CD4-positive, alpha-beta T cell treated with Interleukin-6 for 4 hours (primary cell): ENCODE measurements at places on chromosomes 2 and 18.

DNA sequence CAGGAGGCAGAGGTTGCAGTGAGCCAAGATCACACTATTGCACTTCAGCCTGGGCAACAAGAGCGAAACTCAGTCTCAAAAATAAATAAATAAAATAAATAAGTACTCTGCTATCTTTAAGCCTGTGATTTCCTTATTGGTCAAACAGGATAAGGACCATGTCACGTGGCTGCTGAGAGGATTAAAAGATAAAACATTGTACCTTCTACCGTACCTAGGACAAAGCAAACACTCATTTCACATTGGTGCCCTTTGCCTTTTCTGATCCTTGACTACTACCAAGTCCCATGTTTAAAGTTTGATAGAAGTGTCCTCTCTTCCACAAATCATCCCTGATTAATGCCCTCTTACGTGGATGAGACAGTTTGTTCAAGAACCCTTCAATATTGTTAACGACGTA is 120.2 kb upstream of the TFCP2L1 start:
- DNase-seq = no peak

DNA sequence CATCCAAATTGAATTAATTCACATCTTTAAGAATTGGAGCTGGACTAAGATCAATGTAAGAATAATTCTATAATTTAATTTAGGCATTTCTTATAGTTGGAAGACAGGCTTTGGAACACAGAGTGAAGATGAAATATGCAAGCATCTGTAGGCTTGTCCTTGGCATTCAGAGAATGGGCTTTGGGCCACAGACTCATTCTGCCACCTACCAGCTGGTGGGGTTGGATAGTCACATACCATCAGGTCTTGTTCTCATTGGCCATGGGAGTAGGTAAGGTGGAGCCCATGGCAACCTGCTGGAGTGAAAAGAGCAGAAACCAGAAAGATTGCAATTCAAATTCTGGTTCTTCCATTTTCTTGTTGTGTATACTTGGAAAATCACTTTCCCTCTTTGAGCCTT is 300.3 kb downstream of the CYRIA start:
- no peak for DNase-seq

GRCh38 chr2:25977768-25978167 is 4.5 kb downstream of the KIF3C start:
- DNase-seq = no peak

- peak; percentile 59 for DNase-seq
Measured at GRCh38 chr2:60581433-60582282, 28.2 kb upstream of the BCL11A start.

GRCh38 chr2:233831011-233831721 is 23.2 kb downstream of the HJURP start:
- DNase-seq = no peak

- no peak for DNase-seq
Measured at GRCh38 chr18:46591783-46592391, 65.1 kb downstream of the LOXHD1 start.

DNA sequence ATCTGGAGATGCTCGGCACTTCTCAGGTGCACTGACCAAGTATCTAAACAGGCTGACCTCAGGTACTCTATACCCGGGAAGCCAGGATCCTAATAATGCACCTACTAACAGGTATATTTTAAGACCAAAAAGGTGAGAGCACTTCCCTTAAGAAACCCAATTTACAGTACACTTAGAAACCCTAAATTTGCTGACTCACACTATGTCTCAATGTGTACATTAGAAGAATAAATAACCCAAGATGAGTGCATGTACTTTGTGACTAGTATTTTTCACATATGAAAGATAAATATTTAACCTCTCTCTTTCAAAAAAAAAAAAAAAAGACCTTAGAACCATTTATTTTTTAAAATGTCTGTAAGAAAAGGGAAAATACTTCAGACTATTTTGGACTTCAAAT is 118.8 kb downstream of the ZNF516 start:
- DNase-seq = no peak

DNA sequence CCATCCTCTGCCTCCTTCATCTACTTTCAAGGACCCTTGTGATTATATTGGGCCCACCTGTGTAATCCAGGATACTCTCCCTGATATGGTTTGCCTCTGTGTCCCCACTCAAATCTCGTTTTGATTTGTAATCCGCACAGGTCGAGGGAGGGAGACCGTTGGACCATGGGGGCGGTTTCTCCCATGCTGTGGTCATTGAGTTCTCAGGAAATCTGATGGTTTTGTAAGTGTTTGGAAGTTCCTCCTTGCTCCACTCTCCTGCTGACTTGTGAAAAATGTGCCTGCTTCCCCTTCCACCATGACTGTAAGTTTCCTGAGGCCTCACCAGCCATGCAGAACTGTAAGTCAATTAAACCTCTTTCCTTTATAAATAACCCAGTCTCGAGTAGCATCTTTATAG is 42.0 kb upstream of the EML6 start:
- DNase-seq = no peak
